ENCODE measurements at places on chromosomes 16 and 17. TPM values are rescaled to one million over a fixed set of nuclear protein-coding genes. Genes with fewer than 3 reads are reported as not detected.

The ADGRG3 gene
- total RNA-seq, result 1.6 TPM

The NKD1 gene
- total RNA-seq, result 39.5 TPM

The GPRC5C gene
- 14.4 TPM for total RNA-seq

The TAT gene
- not detected for total RNA-seq

The ZKSCAN2 gene
- total RNA-seq, result 6.8 TPM

The MPP2 gene
- 12.0 TPM for total RNA-seq

The MYL4 gene
- total RNA-seq, result 4.8 TPM

The GOSR2 gene
- total RNA-seq, result 47.3 TPM

The TELO2 gene
- total RNA-seq, result 19.1 TPM

The DOK4 gene
- total RNA-seq, result 26.5 TPM

DNA sequence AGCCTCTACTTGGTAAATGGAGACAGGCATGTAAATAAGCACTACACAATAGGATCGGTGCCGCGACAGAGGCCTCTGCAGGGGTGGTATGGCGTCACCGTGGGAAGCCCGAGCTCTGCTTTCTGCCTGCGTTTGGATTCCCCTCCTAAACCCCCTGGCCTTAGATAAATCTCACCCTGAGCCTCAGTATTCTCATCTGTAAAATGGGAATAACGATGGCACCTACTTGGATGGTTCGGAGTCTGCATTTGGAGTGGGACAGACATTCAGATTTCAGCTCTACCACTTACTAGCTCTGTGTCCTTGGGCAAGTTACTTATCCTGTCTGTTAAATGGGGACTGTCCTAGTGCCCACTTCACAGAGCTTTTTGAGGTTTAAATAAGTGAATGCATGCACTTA, 42.8 kb upstream of the TNRC6A start:
- ATAC-seq, result no peak

- ATAC-seq, result no peak
These were observed 15.9 kb downstream of the ZFHX3 start for GRCh38 chr16:73031984-73032383.

GRCh38 chr16:77758046-77758445, 30.3 kb upstream of the VAT1L start:
- ATAC-seq, result no peak

DNA sequence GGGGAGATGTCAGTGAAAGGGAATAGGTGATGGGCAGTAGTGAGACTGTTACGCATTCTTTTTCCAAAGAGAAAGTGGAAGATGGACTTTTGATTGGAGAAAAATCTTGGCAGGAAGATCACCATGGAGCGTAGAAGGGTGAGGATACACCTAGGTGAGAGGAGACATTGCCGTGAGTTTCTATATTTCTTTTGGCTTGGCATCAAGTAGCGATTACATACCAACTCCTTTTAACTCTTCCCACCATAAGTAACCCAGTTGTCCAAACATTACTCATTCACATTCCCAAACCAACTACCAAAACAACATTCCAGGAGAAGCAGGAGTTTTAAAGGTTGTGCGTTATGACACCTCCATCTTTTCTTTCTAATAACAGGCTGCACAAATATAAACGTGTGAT, 10.7 kb upstream of the KRT28 start:
- no peak for ATAC-seq

GRCh38 chr17:15236281-15237105, 28.6 kb downstream of the PMP22 start:
- no peak for ATAC-seq

DNA sequence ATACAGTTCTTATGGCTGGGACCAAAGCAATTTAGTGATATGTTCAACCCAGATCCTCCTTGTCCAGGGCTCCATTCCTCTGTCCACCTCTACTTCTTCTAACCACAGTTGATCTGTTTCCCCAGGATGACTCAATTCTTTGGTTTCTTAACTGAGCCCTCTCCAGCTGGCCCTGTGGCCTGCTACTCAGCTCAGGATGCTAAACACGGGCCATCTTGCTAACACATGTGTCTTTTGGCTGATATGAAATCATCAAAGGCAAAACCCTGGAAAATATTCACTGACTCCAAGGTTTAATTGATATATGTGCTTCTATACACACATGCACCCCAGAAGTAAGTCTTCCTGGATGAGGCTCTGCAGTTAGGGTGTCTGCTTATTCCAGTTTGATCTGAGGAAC, 43.8 kb downstream of the SHISA6 start:
- ATAC-seq, result no peak

DNA sequence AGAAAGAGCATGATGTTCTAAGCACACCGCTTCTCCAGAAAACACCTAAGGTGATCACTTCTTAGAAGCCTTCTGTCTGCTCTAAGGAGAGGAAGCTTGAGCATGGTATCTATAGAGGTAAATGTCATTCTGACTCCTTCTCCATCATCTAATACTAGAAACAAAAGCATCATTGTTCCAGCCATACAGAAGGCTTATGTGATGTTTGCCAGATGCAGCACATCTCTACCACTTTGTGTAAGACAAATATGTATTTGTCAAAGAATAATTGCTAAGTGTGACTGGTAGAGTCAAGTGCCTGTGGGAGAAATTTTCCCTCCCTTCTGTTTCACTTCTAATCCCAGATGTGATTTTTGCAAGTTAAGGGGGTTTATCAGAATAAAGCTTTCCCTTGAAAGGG, 217.1 kb downstream of the HS3ST3A1 start:
- no peak for ATAC-seq

DNA sequence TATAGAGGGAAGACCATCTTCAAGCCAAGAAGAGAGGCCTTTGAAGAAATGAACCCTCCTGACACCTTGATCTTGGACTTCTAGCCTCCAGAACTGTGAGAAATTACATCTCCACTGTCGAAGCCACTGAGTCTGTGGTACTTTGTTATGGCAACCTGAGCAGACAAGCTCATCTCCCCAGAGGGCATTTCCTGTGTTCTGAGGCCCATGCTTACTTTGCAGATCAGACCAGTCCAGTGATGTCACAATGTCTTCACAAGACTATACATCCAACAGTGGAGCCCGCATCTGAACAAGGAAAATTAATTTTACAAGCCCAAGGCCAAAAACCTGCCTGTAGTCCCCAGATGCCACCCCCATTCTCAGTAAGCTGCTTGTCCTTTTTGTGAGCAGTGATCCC, 14.8 kb upstream of the C17orf113 start:
- no peak for ATAC-seq

GRCh38 chr16:3645504-3646347, 8.8 kb upstream of the DNASE1 start:
- ATAC-seq, result no peak

DNA sequence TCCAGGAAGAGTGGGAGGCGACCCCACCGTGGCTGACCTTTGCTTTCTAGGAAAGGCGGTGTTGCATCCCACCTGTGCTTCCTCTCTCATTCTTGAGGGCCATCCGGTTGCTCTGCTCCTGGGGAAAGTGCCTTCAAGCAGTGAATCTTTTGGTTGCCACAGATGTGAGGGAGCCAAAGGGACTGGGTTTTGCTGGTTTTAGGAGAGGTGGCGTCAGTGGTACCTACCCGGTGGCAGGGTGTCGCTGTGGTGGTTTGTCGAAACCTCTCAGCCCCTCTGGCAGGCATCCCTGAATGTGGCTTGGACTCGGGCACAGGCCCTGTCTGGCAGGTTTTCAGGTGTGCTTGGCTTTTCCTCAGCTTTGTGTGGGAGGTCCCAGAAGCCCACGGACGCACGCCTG, 611.5 kb downstream of the KCNJ18 start:
- ATAC-seq, result no peak

DNA sequence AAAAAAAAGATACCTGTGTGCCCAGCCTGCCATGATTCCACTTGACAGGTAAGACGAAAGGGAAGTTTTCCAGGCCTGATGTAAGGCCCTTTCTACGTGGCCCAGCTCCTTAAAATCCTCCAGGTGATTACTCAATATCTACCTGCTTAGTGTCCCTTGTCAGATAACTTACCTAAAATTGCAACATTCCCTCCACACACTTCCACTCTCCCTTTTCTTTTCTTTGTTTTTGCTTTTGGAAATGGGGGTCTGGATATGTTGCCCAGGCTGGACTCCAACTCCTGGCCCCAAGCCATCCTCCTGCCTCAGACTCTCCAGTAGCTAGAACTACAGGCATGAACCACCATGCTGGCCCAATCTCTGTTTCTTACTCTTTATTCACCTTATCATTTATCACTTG, 7.2 kb upstream of the PLXDC1 start:
- no peak for ATAC-seq

DNA sequence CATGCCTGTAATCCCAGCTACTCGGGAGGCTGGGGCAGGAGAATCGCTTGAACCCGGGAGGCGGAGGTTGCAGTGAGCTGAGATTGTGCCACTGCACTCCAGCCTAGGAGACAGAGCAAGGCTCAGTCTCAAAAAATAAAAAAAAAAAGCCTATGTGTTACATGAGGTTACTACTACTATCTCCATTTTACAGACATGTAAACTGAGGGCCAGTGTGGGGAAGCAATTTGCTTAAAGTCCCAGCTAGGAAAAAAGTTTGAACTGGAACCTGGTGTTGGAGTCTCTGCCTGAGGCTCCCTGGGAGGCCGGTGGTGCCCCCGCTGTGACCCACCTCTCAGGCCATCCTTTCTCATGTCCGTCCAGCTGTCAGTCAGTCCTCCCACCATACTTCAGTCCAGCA, 4.5 kb downstream of the SLC13A2 start:
- no peak for ATAC-seq

GRCh38 chr17:46764000-46764708, 54.3 kb downstream of the WNT3 start:
- ATAC-seq, result no peak

DNA sequence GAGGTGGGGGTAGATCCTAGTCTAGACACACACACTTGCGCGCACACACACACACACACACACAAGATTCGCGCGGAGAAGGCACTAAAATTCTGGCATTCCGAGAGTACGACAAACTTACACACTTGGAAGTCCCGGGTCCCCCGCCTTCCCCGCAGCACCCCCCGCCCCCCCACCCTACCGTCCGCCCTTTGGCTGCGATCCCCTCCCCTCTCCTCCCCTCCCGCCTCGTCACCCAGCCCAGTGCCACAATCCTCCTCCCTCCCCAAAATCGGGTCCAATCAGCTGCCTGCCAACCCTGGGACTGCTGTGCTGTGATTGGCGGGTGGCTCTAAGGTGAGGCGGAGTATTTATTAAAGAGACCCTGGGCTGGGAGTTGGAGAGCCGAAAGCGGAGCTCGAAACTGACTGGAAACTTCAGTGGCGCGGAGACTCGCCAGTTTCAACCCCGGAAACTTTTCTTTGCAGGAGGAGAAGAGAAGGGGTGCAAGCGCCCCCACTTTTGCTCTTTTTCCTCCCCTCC, at the start of gene SOX9:
SOX9 (plus strand) TSS at position 379 of the 522 bp plus-strand sequence. CDS start 372 bp downstream, outside the sequence.
- ATAC-seq, result peak; percentile 86

DNA sequence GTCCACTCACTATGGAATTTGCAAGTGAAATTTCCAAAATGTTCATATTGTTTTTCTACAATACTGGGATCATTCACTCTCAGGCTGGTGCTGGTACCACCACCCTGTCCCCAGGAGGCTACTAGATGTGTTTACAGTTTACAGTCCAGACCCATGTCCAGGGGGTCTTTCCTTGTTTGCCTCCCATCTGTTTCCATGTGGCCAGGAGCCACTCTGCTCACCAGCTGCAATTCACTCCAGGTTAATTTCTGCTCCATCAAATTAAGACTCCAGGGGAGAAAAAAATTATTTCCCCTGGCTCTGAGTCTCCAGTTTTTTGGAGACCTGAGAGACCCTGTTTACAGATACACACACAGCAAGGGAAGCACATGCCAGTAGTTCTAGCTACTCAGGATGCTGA, 12.5 kb upstream of the SRSF1 start:
- ATAC-seq, result no peak

DNA sequence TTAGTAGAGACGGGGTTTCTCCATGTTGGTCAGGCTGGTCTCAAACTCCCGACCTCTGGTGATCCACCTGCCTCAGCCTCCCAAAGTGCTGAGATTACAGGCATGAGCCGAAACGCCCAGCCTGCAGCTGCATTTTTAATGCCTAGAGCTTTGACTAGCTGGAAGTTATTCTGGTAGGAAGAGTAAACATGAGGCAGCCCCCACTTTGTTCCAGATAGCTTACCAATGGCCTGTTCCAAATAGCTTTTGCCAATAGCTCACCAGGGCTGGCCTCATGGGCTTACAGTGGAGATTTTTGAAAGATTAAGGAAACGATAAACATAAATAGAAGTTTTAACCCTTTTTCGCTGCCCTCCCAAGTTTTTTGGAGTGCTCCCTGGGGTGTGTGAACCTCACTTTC, 9.8 kb downstream of the TRPV2 start:
- ATAC-seq, result no peak

DNA sequence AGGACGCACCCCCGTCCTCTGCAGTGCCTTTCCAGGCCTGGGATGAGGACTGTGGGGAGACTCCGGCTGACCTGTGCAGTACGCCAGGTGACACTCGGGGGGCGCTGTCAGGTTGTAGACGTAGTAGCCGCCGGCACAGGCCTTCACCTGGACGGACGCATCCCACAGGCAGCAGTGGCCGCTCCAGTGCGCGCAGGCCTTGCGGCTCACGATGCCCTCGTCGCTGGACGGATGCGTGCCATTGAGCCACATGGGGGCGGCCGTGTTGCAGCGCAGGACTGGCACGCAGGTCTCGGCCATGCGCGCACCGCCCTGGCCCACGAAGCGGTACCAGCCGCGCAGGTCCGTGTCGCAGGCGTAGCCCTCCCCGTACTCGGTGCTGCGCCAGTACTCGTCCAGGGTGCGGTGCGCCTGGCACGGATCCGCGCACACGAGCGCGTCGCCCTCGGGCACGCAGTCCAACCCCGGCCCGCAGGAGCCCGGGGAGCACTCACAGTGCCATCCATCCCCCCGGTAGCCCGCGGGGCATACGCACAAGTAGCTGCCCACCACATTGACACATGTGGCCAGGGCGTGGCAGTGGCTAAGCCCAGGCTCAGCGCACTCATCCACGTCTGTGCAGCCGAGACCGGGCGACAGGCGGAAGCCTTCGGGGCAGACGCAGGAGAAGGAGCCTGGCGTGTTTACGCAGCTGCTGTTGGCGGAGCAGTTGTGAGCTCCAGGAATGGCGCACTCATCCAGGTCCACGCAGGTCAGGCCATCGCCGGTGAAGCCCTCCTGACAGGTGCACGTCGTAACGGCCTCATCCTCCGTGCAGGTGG, 3.9 kb downstream of the UMOD start:
- ATAC-seq, result no peak

GRCh38 chr16:47565454-47565853, 104.3 kb downstream of the PHKB start:
- ATAC-seq, result peak; percentile 84

DNA sequence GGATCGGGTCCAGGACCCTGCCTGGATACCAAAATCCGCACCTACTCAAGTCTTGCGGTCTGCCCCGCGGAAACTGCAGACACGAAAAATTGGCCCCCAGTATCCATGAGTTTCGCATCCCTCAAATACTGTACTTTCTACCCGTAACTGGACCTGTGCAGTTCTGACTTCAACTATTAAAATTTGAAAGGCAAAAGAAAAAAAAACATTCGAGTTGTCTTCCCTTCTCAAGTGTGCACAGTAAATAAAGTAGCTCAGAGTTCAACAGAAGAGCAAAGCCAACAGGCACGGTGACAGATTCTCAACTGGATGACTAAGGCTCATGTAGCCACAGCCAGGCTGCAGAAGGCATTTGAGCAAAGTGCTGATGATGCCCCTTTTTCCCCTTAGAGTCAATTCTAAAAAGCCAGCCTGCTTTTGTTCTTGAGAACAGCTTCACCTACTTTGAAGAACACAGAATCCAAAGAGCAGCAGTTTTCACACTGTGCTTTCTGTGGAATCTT, 32.5 kb downstream of the MARF1 start:
- ATAC-seq, result no peak

All from gastroesophageal sphincter (tissue), 4 donors.